ENCODE measurements at places on chromosomes 5 and 9. TPM values are rescaled to one million over a fixed set of nuclear protein-coding genes. Genes with fewer than 3 reads are reported as not detected.

- no peak for DNase-seq
- no peak overlapping the region for H3K27ac ChIP-seq
- no peaks in the 10 kb centered on the region for H3K36me3 ChIP-seq
- H3K4me3 ChIP-seq: no peak overlapping the region
- peaks cover 10% of the 10 kb centered on the region for H3K4me1 ChIP-seq
Observed at GRCh38 chr9:134678666-134679443, 37.3 kb downstream of the COL5A1 start.

The TXN gene
- total RNA-seq: 28.9 TPM

GRCh38 chr9:133787754-133788025, 49.5 kb upstream of the SARDH start:
- no peaks in the 10 kb centered on the region for H3K4me1 ChIP-seq
- H3K4me3 ChIP-seq: no peak overlapping the region
- peaks cover 11% of the 10 kb centered on the region for H3K36me3 ChIP-seq
- H3K27me3 ChIP-seq: no peaks in the 10 kb centered on the region
- no peak overlapping the region for H3K27ac ChIP-seq

GRCh38 chr9:20242510-20243189, 379.6 kb downstream of the MLLT3 start:
- H3K27me3 ChIP-seq: no peaks in the 10 kb centered on the region
- H3K27ac ChIP-seq: no peak overlapping the region

- H3K4me1 ChIP-seq: peaks cover 20% of the 10 kb centered on the region
- no peak overlapping the region for H3K4me3 ChIP-seq
- no peaks in the 10 kb centered on the region for H3K36me3 ChIP-seq
Observed at GRCh38 chr5:78610163-78610583, 38.4 kb downstream of the LHFPL2 start.

The MEIKIN gene
- not detected for total RNA-seq

The NUP188 gene
- 45.0 TPM for total RNA-seq

- no peak for DNase-seq
- no peaks in the 10 kb centered on the region for H3K4me1 ChIP-seq
- no peak overlapping the region for H3K27ac ChIP-seq
- H3K4me3 ChIP-seq: no peak overlapping the region
- no peaks in the 10 kb centered on the region for H3K27me3 ChIP-seq
- H3K36me3 ChIP-seq: no peaks in the 10 kb centered on the region
Observed at GRCh38 chr5:106200971-106201370, 1469.8 kb downstream of the EFNA5 start.

- H3K27ac ChIP-seq: no peak overlapping the region
- no peaks in the 10 kb centered on the region for H3K4me1 ChIP-seq
- DNase-seq: no peak
- H3K4me3 ChIP-seq: no peak overlapping the region
Observed at GRCh38 chr9:117437283-117437682, 22.4 kb upstream of the ASTN2 start.

The GRXCR2 gene
- total RNA-seq: not detected

- H3K4me1 ChIP-seq: no peaks in the 10 kb centered on the region
- H3K4me3 ChIP-seq: no peak overlapping the region
- no peak overlapping the region for H3K27ac ChIP-seq
- H3K27me3 ChIP-seq: no peaks in the 10 kb centered on the region
- no peak for DNase-seq
Observed at GRCh38 chr9:21670374-21670773, 132.1 kb upstream of the MTAP start.

The CCL27 gene
- total RNA-seq: 9.3 TPM

DNA sequence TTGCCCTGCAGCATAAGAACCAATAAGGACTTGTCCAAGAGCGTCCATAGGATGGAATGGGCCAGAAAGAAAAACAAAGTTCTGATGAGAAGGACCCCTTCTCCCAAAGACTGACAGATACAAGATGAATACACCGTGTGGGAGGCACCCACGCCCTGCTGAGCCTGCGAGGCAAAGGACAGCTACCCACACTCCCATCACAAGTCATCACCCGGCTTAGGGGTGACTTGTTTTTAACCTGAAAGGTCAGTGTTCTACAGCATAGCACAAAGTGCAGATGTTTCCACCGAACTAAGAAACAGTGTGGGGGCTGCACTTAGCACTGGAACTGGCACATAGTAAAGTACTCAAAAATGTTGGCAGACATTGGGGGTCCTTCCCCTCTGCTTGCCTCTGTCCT, 13.9 kb downstream of the TNIP1 start:
- no peak for DNase-seq
- peaks cover 50% of the 10 kb centered on the region for H3K4me1 ChIP-seq
- no peaks in the 10 kb centered on the region for H3K27me3 ChIP-seq
- no peak overlapping the region for H3K4me3 ChIP-seq

GRCh38 chr5:113038136-113038535, 61.5 kb downstream of the DCP2 start:
- H3K27me3 ChIP-seq: no peaks in the 10 kb centered on the region
- no peak overlapping the region for H3K4me3 ChIP-seq
- DNase-seq: no peak
- no peak overlapping the region for H3K27ac ChIP-seq
- H3K4me1 ChIP-seq: no peaks in the 10 kb centered on the region

DNA sequence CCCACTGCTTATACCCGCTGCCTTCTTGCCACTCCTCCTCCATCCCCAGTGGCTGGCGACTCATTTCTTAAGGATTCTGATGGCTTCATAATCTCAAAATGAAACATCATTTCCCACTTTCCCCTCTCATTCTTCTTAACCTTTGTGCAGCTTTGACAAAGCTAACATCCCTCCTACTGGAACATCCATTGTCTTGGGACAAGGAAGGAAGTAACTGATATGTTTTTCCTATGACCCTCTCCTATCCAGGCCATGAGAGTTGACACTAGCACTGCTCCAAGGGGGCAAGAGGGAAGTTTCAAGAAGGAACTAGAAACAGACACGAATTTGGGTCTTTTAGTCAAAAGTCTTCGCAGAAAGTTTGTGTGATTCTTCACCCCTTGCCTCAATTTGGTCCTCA, 71.7 kb upstream of the SNX2 start:
- H3K4me1 ChIP-seq: no peaks in the 10 kb centered on the region
- H3K4me3 ChIP-seq: no peak overlapping the region
- no peaks in the 10 kb centered on the region for H3K27me3 ChIP-seq
- no peak for DNase-seq
- no peak overlapping the region for H3K27ac ChIP-seq
- H3K36me3 ChIP-seq: no peaks in the 10 kb centered on the region

The GFPT2 gene
- total RNA-seq: 25.2 TPM

The BTNL8 gene
- total RNA-seq: not detected

DNA sequence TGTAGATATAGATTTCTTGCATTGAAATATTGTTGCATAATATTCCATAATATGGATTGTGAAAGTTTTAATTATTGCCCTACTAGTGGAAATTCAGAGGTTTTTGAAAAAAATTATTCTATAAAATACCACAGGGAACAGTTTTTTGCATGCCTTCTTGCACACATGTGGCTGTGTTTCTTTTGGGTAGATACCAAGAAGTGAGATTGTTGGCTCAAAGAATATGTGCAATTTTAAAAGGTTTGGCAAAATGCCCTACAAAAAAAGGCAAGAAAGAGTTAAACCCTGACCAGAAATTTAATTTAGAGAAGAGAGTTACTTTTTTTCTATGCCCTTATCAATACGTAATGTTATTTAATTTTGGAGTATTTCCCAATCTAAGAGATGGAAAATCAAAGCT, 270.8 kb upstream of the DAPK1 start:
- peaks cover 6% of the 10 kb centered on the region for H3K4me1 ChIP-seq
- no peaks in the 10 kb centered on the region for H3K36me3 ChIP-seq
- H3K27ac ChIP-seq: no peak overlapping the region
- no peak overlapping the region for H3K4me3 ChIP-seq

GRCh38 chr5:138831703-138832102, 43.4 kb downstream of the LRRTM2 start:
- H3K27me3 ChIP-seq: no peaks in the 10 kb centered on the region
- no peaks in the 10 kb centered on the region for H3K4me1 ChIP-seq
- DNase-seq: no peak

DNA sequence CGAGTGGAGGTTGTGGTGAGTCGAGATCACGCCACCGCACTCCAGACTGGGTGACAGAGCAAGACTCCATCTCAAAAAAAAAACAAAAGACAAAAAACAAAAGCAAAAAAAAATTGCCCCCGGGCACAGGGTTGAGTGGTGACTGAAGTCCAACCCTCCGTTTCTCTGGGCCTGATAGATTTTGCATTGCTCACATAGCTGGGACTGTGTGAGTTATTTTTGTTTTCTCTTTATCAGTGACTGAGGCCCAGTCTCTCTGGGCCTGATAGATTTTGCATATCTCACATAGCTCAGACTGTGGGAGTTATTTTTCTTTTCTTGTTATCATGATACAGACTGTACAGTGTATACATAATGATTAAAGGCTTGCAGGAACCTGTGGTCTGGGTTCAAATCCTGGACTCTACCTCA, 2.6 kb upstream of the SLC28A3 start:
- no peak for DNase-seq
- no peaks in the 10 kb centered on the region for H3K36me3 ChIP-seq
- H3K27me3 ChIP-seq: no peaks in the 10 kb centered on the region
- no peak overlapping the region for H3K27ac ChIP-seq
- no peaks in the 10 kb centered on the region for H3K4me1 ChIP-seq

Data from ascending aorta (tissue), 2 donors.